Adipose tissue (tissue), 3 donors: ENCODE measurements at places on chromosomes 12 and 14. TPM values are rescaled to one million over a fixed set of nuclear protein-coding genes. Genes with fewer than 3 reads are reported as not detected.

C12orf42 gene
- not detected for polyA plus RNA-seq

DHRS2 gene
- 0.59 TPM for polyA plus RNA-seq

ADGRD1 gene
- 10.3 TPM for polyA plus RNA-seq

MRPS35 gene
- 27.8 TPM for polyA plus RNA-seq

POLE2 gene
- 0.90 TPM for polyA plus RNA-seq

A2M gene
- 151 TPM for polyA plus RNA-seq

ALDH1L2 gene
- polyA plus RNA-seq = 3.2 TPM

PTCSC3 gene
- polyA plus RNA-seq = not detected

STYK1 gene
- polyA plus RNA-seq = not detected

CYP27B1 gene
- polyA plus RNA-seq = 4.2 TPM

FITM1 gene
- polyA plus RNA-seq = not detected

HSPA2 gene
- 7.3 TPM for polyA plus RNA-seq

NUAK1 gene
- 2.8 TPM for polyA plus RNA-seq

ACSS3 gene
- 27.9 TPM for polyA plus RNA-seq

KRT85 gene
- not detected for polyA plus RNA-seq

NGB gene
- not detected for polyA plus RNA-seq

PTPRQ gene
- 0.40 TPM for polyA plus RNA-seq

TPPP2 gene
- polyA plus RNA-seq = not detected
